ENCODE measurements at places on chromosomes 13 and 19.
A peak's percentile ranks its signal among the peaks of the same experiment; 100 is the strongest.

DNA sequence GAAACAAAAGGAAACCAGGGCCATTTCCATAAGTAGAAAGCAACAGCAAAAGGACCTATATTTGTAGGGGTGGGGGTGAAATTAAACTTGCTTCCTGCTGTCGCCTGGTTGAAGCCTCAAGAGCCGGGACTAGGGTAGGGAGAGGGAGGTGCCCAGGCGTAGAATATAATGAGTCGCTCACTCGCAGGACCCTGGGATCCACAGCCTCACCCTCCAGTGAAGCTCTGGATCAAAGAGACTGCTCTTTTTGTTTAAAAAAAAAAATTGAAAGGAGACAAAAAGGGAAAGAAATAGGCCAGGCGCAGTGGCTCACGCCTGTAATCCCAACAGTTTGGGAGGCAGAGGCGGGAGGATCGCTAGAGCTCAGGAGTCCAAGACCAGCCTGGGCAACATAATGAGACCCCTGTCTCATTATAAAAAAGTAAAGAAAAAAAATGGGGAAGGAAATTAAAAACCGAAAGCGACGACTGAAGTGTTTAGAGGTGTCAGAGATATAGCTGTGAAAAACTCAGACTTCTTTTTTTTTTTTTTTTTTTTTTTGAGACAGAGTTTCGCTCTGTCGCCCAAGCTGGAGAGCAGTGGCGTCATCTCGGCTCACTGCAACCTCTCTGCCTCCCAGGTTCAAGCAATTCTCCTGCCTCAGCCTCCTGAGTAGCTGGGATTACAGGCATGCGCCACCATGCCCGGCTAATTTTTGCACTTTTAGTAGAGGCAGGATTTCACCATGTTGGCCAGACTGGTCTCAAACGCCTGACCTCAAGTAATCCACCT, 10.9 kb upstream of the ADGRE5 start:
- peak; percentile 65 for DNase-seq

- DNase-seq: peak; percentile 78
These were observed 114.3 kb upstream of the SERP2 start for GRCh38 chr13:44259045-44260027.

DNA sequence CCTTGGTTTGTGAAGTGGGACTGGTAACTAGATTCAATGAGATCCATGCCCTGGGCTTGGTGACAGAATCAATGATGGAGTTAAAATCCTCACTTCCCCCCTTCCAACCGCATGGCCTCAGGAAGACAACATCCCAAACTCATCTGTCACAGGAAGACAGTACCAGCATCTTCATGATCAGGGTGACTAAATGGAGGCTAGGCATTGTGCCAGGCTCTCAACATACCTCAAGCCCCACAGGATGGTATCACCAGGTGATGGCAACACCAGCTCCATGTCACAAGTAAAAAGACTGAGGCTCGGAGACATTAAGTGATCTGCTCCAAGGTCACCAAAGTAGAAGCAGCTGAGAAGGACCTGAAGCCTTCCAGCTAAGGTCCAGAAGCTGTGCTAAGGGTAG, 14.2 kb downstream of the MED26 start:
- DNase-seq: no peak

DNA sequence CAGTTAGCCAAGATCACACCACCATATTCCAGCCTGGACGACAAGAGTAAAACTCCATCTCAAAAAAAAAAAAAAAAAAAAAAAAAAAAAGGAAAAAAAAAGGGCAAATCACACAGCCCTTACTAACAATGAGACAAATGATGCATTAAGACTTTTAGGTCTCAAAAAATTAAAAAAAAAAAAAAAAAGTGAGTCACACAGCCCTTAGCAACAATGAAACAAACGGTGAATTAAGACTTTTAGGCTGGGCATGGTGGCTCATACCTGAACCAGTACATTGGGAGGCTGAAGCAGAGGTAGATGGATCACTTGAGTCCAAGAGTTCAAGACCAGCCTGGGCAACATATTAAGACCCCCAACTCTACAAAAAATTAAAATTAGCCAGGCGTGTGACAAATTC, 32.4 kb upstream of the EIF3G start:
- DNase-seq: no peak

DNA sequence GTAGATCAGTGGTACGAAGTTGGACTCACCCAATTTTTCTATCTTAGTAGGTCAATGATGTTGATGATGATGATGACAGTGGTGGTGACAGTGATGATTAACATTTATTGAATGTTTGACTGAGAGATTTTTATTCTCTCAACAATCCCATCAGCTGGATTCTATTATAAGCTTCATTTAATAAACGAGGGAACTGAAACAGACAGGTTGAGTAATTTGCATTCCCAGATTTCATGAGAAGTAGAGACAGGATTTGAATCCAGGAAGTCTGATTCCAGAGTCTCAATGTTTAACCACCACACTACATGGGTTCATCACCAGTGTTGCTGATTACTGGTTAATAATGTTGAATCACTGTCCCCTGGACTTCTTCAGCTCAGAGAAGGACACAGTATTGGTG, 168.9 kb downstream of the FLT1 start:
- DNase-seq: no peak

GRCh38 chr13:87810391-87810801, 139.2 kb downstream of the SLITRK5 start:
- no peak for DNase-seq

DNA sequence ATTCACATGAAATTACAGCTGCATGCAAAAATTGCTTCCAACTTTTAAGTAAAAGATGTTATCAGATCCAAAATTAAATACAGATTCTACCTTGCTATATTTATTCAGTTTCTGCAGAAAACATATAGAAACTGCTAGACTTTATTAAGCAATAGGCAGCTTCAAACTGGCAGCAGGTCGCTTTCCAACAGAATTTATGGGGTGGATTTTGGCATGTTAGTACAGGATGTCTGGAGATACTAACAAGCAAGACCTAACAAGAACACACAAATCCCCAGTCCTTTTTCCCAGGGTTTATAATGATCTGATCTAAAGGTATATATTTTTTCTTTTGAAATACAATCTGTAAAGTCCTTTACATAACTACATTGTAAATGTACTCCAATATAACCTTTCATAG, 27.5 kb downstream of the TBC1D4 start:
- DNase-seq: no peak
